ENCODE measurements at places on chromosomes 5 and 9.

- DNase-seq = peak; percentile 72
Observed at GRCh38 chr5:43602461-43603343, at the start of gene NNT. Gene NNT, plus strand, starts transcription at chr5:43603180. Its CDS starts 6,016 bp downstream, at chr5:43609196.

DNA sequence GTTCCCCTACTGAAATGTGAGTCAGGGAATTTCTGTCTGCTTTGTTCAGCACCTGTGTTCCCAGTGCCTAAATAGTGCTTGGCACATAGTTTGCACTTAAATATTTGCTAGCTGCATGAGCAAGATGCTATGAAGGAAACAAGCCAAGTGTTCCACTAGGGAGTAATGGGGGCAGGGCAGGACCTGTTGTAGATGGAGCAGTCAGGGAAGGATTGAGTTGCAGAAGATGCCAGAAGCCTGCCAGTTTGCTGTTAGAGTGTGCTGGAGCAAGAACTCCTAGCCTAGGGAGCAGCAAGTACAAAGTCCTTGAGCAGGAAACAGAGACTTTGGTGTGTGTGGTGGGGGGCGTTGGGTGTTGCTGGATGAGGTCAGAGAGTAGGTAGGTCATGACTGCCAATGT, 87.5 kb downstream of the DAB2IP start:
- DNase-seq = no peak

DNA sequence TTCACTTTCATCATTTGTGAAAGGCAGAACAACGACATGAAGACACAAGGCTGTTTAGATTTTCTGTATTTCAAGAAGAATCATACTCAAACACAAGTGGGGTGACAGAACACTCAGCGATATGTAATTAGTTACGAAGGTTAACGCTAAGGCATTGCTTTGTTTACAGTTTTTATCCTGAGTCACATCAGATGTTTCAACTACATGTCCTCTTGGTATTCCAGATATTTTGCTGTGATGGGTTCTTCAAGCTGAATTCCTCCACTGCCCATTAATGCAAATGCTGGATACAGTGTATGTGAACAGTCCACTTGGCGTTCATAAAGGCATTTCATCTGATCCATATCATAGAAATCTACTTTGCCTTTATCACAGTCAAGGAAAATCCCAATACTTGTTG, 43.4 kb downstream of the TRIM36 start:
- DNase-seq = no peak

DNA sequence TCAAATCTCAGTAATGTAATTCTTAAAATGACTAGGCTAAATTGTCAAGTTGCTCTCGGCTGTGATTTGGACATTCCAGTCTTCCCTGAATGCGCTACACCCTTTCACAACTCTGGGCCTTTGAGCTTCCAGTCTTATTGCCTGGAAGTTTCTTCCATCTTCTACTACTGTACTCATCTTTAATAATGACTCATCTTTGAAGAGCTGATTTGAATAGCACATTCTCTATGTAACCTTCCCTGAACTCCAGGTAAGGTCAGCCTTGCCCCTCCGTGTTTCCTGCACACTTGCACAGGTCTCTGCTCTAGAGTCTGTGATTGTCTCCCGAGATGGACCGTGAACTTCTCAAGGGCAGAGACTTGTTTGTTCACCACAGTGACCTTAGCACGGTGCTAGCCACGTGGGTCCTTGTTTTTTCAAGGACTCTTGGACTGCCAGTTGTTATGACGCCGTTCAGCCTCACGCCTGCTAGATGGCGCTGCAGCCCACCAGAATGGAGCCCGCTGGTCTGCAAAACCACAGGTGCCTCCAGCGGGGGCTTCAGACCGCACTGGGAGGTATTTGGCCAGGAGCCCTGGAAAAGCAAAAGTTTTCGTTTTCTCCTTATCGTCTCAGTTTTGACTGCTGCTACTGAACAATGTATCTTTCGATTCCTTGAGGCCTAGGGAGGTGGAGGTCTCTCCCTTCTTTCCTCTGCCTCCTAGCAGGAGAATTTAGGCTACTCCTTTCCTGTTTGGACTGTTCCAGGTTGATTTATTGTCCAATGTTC, 44.4 kb downstream of the SEC61B start:
- DNase-seq = peak; percentile 25

All from activated CD8-positive, alpha-beta memory T cell treated with anti-CD3 and anti-CD28 coated beads for 1 hour (primary cell).